ENCODE measurements at places on chromosomes 7 and 10.

DNA sequence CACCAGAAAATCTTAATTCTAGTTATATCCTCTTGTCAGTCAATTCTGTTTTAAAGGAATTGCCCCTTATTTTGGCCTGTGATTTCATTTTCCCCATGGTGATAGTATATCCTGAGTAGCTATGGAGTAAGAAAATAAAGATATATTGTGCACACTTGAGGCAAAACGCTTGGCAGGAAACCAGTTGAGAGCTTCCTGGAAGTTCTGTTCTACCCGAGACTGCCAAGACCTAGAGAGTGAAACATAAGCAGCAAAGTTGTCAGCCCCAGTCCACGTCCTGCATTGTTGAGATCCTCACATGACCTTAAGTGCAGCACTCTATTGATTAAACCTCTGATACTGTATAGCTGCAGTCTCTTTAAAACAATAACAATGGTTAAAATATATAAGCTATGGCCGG is 235.2 kb downstream of the CDC14C start:
- DNase-seq, result no peak

DNA sequence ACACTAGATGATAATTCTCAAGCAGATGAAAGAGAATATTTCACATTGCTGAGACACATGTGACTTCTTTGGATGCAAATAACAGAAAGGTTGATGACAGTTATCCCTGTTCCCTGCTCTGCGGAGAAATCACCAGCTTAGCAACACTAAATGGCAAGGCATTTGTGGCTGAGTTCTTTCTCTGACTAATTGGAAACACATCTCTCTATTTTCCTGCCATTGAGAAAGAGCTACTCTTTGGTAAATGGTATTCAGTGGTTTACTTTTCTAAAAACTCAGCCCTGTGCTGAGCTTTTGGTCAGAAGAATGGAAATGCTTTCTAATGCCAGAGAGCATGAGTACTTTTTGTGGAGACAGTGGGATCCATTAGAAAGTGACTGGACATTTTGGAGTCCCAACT is 771.4 kb downstream of the LRMDA start:
- DNase-seq, result peak; percentile 95

DNA sequence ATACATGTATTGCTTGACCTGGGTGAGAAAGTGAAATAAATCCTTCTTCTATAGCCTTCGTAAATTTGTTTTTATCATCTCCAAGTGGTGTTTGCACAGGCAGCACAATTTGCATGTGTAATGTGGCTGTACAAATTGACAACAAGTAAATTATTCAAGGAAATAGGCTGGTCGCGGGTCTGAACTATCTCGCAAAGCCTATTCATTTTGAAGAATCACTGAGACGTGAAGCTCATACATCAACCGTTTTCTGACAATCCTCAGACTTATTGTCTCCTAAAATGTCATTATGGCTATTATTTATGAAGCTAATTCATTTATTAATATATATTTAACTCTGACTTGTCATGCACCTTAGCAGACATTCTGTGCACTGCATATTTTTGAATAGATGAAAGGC is 16.2 kb upstream of the FAM204A start:
- DNase-seq, result no peak

DNA sequence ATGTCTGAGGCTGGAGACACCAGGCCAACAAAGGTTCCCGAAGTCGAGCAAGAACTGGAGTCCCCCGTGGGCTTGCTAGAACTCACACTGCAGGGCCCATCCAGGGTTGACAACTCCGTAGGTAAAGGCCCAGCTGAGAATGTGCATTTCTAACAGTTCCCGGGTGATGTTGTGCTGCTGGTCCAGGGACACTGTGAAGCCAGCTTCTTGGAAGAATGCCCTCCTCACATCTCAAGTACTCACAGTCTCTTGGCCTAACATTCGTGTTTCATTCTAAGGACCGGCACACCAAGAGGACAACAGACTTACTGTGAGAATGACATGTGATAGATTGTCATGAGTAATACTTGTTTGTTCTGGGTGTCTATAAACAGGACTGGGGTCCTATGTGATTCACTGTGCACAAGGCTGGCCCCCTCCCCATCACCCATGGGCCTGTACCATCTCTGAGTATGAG is 682.3 kb upstream of the IGFBP3 start:
- no peak for DNase-seq

DNA sequence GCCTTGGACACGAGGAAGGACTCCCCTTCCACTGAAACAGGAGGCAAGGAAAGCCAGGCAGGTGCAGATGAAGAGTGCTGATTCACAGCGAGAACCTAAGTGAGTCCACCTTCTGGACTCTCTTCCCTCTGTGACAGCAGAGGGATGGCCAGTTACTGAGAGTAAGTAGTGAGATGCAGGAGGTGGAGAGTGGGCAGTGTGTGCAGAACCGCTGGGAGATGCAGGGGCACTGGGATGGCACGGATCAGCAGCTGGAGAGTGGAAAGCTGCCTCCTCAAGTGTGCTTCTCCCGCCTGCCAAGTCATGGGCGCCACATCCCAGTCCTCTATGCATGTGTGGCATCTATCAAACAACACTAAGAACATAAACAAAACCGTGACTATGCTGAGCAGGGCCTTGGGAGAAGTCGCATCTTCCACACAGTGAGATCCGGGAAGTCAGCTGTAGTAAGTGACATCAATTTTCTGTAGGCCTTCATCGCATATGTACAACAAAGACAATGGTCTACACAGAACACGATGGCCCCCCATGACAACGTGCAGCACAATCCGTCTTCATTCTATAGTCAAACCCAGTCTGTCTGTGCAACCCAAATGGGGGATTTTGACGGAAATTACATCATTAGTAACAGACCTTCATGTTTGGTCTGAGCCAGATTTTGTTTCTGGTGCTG is 217.4 kb upstream of the KLF14 start:
- DNase-seq, result no peak

DNA sequence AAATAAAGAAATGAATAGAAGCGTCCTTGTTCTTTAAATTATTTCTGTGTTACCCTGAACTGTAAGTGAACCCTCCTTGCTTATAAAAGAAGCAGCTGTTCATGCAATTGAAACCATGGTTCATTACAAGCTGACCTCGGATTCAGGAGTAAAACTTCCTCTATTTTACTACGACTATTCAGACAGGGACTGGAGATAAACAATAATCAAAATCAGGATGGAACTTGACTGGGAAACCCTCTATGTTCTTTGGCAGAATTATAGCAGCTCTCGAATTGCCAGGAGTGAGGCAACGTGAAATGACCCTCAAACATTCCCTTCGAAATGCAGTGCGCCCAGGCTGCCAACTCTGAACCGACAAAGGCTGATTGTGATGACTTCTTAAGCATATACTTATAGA is 172.1 kb downstream of the CYP26A1 start:
- DNase-seq, result no peak

GRCh38 chr7:67854221-67855178 is 857.9 kb downstream of the TYW1 start:
- peak; percentile 12 for DNase-seq

DNA sequence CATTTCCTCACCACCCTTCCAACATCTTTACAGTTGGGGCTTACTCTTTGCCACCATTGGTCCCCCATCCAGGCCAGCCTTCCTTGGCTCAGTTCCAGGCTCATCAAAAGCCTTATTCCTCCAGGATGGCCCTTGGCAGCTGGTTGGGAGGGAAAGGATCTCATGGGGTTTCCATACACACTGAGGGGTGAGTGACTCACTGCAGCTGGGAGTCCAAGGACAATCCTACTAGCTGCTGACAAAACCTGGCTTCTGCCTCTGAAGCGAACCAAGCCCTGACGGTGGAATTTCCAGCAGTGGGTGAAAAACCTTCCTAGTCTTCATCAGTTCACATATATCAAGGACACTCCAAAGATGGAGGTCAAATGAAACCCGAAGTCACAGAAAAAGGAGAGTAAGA is 22.9 kb downstream of the CRHR2 start:
- DNase-seq, result peak; percentile 48

DNA sequence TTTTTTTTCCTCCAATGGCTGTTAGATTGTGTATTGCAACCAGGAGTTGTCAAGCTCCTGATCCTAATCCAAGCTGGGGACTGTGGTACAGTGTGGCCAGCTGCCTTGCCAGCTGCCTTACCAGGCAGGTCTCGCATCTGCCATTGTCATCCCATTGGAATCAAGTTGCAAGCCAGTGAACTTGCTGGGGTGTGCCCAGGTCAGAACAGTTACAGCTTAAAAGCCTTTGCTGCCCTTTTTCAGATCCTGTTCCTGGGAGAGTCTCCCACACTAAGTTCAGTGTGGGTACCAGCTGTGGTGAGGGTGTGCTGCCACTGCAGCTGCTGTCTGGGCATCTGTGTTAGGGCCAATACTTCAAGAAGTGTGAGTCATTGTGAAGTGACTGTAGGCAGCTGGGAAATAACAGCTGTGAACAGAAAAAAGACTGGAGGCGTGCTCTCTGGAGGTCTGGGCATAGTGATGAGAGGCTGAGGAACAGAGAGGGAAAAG is 72.8 kb downstream of the CCNY start:
- peak; percentile 81 for DNase-seq

DNA sequence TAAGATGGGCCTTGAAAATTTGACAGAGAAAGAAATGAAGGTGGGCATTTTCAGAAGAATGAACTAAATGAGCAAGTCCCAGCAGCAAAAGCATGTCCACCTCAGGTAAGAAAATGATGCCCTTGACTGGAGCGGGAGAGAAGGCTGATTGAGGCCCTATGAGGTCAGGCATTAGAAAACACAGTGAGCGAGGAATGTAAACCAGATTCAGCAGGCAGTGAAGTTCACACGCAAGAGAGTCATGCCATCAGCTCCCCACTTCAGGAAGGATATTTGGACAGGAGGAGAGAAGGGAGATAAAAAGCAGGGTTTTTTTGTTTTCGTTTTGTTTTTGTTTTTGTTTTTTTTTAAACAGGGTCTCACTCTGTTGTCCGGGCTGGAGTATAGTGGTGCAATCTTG is 166.4 kb downstream of the PPP1R17 start:
- peak; percentile 2 for DNase-seq

- DNase-seq, result no peak
These were observed 45.6 kb downstream of the PWWP2B start for GRCh38 chr10:132442636-132443035.

GRCh38 chr10:88820748-88821401 is 18.3 kb downstream of the LIPM start:
- peak; percentile 83 for DNase-seq

DNA sequence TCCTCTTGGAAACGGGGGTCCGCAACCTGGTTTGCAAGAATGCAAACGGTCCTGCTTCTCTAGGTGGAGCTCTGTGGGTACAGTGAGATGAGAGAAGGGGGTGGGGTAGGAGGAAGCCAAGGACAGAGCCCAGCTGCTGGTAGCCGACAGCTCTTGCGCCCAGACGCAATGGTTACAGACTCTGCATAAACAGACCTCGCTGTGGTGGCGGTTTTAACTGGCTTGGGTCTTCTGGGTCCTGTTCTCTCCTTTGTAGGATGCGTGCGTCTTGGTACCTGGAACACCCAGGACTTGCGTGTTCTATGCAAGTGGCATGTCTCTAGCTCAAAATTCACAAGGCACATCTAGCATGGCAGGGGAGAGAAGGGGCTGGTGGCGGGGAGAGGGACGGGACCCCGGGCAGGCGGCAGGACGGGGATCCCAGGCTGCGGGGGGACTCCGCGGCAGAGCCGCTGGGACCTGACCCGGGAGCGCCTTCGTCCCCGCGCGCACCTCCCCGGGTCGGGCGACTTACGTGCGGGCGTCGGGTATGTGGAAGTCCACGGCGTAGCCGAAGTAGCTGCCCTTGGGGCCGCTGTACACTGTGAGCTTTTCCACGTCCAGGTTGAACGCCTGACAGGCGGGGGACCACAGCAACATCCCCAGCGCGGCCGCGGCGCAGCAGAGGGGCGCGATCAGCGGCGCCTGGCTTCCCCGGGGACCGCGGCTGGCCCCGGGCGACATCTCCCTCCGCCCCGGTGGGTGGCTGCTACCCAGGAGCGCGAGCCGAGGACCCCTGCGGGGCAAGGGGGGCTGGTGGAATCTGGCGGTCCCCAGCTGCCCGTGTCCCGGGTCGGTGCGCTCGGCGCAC is 448 bp downstream of the ITGA8 start:
- DNase-seq, result peak; percentile 39

DNA sequence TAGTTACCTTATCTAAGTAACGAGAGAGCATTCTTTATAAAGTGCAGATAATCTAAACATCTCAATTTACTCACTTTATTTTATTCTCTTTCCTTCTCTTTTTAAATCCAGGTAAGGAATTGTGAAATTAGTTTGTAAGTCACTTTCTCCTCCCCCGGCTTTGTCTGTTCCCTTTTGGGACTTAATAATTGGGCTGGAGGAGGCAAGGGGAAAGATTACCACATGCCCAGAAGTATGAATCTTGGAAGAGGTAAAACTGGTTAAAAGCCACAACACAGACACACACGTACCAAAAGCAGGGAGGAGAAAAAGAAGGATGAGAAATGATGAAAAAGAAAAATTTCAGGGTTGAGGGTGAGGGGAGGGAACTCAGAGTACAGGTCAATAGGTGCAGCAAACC is 63.3 kb upstream of the LRRC17 start:
- DNase-seq, result no peak

DNA sequence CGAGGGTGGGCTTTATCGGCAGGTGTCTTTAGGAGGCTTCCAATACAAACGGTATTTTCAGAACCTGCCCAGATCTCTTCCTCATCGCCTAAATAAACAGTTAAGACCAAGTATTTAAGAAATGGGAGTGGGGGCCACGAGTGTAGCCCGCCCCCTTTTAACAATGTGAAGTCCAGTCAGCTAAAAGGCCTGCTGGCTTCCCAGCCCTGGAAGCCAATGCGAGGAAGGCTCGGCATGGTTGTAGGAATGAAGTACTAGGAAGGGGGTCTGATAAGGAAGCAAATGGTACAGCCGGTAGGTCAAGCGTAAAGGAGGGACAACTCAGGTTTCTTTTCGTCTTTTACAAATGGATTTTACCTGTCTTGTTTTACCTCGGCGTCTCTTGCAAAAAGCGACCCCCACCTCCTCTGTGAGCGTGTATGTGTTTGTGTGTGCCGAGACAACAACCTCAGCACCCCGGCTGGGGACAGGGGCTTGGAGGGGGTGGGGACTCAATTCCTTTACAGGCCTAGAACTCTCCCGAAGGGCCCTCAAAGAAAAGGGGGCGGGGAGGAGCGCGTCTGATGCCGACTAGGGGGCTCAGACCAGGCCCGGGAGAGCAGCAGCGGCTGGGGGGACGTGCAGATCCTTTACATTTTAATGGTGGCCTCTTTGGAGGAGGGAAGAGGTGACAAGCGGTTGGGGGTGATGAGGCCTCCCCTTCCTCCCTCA is 147.6 kb downstream of the GPR85 start:
- DNase-seq, result peak; percentile 56

- DNase-seq, result no peak
These were observed 332.5 kb upstream of the ETV1 start for GRCh38 chr7:14321947-14322346.

DNA sequence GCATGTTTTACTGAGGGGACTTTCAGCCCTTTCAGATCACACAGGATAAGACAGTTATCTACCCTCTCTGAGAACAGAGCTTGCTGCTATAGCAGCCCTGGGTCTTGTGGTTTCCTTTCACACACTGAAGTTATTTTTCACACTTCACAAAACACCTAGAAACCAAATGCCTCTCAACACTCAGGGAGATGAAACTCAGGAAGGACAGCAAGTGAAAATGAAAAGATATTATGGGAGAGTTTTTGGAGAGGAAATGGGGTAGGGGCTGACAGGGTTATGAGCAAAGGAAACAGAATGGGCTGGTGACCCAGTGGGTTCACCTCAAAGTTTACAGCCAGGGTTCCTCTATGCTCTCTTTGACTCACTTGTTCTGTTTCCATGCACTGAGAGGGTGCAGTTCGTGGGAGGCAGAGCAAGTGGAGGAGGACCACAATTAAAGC is 17.0 kb upstream of the GIMAP2 start:
- DNase-seq, result no peak
